ENCODE measurements at places on chromosomes 16 and 17. TPM values are rescaled to one million over a fixed set of nuclear protein-coding genes. Genes with fewer than 3 reads are reported as not detected.

TLCD1 gene
- total RNA-seq: 1.8 TPM

CLUH gene
- 66.2 TPM for total RNA-seq

DNA sequence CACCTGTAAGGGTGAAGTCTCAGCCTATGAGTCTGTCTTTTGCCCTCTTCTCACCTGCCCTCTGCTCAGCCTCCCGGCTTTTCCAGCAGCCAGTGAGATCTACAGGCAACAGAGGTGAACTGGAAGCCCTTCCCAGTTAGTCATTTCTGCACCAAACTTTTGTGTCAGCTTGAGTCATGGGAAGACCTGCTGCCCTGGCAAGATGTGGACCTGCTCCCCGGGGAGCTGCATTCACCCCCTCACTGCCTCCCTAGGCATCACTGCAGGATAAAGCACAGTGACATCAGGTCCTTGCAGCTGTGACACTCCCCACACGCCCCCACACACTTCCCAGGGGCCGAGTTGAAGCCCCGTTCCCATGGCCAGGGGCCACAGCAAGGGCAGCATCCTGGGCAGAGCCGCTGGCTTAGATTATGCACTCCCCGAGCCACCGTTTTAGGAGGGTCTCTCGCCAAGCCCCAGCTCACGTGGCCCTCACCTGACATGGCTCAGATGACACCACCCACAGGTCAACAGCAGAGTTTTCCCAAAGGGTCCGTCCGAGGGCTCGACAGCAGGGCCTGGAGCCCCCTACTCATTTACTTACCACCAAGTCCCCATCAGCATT is 6.5 kb upstream of the ABR start:
- DNase-seq: no peak

C1QL1 gene
- 0.35 TPM for total RNA-seq

DNA sequence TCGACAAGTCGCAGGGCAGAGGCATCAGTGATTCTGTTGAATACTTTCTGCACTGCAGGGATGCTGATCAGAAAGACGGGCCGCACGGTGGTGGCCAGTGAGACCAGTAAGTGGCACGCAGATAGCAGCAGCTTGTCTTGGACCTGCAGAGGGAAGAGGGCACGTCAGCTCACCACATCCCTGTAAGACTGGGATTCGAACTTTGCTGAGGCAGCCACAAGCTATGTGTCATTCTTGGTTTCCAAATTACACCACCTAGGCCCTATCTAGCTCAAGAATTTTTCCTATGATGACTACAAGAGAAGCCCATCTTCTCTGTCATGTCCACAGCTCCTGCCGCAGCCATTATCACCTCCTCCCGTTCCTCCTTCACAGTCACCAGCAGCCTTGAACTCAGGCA is 49.4 kb upstream of the GSG1L start:
- DNase-seq: no peak

OR2C1 gene
- total RNA-seq: not detected
